Activated CD4-positive, CD25-positive, alpha-beta regulatory T cell (primary cell): ENCODE measurements at places on chromosomes 7 and 10.

DNA sequence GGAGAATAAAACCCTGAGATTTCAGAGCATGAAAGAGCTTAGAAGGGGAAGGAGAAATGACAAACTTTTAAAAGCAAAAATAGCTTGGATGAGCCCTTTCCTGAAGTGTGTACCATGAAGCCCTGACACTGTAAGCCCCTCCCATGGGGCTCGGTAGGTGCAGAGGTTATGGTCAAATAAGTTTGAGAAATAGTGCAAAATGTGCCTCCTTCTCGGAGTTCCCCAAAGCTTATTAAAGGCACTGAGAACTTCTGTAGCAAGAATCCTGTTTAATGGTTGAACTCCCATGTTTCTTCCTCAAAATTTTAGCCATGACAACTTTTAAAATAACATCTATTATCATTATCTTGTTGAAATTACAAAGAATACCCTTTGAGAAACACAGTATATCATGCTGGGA lies 10.5 kb upstream of the HYCC1 start:
- no peak for DNase-seq

DNA sequence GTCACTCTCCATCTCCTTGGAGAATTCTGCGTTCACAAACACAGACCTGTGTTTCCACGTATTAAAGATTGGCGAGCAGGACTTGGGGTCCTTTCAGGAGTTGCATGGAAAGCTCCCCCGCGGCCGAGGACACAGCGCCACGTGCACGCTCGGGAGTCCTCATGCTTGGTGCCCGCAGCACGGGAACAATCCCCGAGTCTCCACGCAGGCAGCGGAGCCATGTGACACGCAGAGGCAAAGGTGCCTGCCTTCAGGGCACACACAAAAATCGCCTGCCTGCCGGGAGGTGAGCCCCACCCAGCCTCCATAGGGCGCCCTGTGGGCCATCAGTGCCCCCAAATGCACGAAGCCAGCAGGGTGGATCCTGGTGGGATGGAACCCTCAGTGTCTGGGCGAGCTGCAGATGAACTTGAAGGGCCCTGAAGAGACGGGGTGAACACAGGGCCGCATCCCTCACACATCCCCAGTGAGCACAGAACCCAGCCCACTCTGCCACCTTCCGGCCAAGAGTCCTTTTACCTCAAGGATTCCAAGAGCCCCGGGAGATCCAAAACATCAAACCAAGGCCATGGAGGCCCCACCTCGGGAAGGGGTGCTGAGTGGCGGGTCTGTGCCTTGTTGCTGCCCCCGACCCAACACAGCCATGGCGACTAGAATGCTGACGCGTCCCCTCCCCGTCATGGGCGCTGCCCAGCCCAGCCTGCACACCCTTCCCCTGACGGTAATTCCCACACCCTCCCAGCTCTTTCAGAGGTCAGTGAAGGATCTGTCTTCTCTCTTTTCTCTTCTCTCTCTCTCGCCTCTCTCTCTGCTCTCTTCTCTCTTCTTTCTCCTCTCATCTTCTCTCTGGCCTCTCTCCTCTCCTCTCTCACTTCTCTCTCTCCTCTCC lies 55.9 kb downstream of the CFAP46 start:
- no peak for DNase-seq

GRCh38 chr10:13712837-13713581 lies 126.2 kb downstream of the PRPF18 start:
- no peak for DNase-seq

- no peak for DNase-seq
Measured at GRCh38 chr10:131445623-131446022, 134.1 kb upstream of the TCERG1L start.

GRCh38 chr7:51113560-51113959 lies 203.0 kb downstream of the COBL start:
- DNase-seq = no peak

- no peak for DNase-seq
Measured at GRCh38 chr10:88983206-88983605, 7.4 kb upstream of the FAS start.

GRCh38 chr7:119720541-119720940 lies 552.4 kb upstream of the KCND2 start:
- DNase-seq = no peak

- no peak for DNase-seq
Measured at GRCh38 chr7:100865938-100866728, 1.1 kb upstream of the TRIP6 start.

DNA sequence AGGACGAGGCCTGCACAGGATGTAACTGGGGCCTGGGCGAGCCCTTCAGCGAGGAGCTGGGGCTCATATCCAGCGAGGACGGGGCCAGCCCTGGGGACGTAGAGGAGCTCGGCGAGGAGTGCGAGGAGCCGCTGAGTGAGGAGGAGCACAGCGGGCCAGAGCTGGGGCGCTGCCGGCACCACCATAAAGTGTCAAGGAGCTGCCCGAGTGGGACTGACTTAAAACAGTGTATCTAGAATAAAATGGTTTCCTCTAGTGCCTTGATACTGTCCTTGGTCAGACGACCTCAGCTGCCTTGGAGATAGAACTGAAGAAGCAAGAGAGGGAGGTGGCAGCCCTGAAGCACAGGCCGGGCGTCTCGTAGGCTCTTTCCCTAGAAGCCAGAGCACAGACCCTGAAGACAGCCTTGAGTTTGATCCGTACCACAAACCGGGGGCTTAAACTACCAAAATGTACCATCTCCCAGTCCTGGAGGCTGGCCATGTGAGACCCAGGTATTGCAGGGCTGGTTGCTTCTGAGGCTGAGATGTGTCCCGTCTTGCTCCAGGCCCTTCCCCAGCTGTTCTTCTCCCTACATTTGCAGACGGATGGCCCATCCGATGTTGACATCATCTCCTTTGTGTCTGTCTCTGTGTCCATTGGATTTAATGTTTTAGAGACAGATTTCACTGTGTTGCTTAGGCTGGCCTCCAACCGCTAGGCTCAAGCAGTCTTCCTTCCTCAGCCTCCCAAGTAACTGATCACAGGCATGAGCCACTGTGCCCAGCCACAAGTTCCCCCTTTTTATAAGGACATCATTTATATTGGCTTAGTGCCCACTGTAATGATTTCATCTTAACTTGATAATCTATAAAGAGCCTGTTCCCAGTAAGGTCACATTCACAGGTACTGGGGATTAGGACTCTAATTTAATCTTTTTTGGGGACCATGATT lies 35.8 kb downstream of the DNAJB6 start:
- no peak for DNase-seq

GRCh38 chr10:103429647-103430046 lies 22.5 kb downstream of the CALHM2 start:
- no peak for DNase-seq

GRCh38 chr7:84230491-84230890 lies 35.9 kb upstream of the SEMA3A start:
- no peak for DNase-seq

DNA sequence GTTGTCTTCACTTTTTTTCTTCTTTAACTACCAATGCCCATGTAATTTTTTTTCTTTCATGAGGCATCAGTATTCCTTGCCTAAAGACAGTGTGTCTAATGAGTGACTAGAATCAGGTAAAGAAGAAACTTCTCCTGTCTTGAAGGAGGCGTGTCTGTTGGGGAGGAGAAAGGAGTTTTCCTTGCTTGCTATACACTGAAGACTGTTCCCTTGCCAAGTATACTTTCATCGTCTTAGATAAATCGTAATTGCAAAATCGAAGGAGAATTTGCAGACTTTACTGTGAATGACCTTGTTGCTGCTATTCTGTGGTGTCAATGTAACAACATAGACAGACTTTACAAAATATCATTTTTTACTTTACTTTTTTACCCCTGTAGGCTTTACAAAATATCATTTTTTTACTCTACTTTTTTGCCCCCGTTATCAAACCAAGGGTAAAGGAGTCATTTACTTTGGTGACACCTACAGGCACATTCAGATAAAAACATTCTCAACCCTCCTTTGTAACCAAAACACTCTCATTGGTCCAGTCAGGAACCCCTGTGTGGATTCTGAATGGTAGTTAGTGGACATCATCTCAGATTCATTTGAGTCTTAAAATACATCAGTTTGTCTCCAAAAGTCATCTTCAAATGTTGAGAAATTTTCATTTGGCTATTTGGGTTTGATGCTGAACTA lies 232.4 kb downstream of the AHR start:
- no peak for DNase-seq

DNA sequence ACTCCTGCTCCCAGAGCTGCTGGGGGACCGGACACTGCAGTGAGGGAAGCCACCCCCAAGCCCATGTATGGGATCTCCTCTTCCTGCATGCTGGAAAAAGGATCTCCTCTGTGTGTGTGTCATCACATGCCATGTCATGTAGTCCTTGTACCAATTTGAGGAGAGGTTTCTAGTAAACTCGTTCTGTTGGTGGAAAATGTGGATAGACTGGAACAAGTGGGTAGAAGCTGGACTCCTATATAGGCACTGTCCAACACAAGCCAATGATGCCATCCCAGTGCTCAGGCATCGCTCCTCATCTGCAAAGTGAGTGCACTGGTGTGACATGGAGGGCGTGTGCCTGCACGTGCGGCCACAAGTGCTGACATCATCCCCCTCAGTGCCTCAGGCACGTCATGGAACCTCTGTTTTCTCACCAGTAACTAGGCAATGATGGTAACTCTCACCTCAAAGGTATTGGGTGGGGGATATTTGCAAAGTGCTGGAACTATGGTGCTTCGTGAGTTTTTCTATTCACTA lies 19.3 kb downstream of the MYO1G start:
- DNase-seq = no peak

DNA sequence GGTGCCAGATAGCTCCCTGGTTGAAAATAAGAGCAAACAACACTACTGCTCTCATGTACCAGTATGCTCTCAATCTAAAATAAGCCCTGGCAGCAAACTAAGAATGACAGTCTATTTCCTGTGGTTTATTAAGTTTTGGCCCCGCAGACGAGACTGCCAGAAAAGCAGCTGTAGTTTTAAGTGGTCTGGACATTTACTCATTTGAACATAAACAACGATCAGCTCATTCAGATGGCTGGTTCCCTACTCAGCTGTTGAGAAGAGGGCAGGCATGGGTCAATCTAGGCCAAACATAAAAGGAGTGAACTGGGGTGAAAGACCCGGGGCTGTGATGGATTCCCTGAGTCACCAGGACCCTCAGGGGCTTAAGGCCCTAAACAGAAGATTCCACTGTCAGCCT lies 4.5 kb downstream of the TRIL start:
- no peak for DNase-seq

DNA sequence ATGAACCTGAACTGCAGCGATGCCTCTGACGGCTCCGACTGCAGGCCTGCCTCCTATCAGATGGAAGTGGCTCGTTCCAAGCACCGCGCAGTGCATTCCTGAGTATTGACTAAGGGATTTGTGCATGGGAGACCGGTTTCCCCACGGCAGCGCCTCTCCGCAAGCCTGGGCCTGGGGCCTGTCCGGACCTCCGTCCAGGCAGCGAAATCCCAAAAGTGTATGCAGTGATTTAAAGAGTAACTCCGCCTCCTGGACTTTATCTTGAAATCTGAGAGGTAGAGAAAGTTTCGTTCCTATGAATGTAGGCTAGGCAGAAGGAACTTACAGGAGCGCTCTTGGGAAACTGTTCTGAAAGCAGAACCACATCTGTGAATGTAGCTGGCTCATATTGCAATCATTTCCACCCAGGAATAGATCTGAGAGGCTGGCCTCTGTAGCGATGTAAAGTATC lies 106.2 kb upstream of the CELF2 start:
- DNase-seq = no peak
